Sigmoid colon (tissue), 7 donors: ENCODE measurements at places on chromosomes 7 and 10. TPM values are rescaled to one million over a fixed set of nuclear protein-coding genes. Genes with fewer than 3 reads are reported as not detected.
A peak's percentile ranks its signal among the peaks of the same experiment; 100 is the strongest.

Gene LRRC72
- total RNA-seq: not detected

Gene RBM20
- 6.2 TPM for total RNA-seq

Gene GNAT3
- not detected for total RNA-seq

Gene ATRNL1
- total RNA-seq: 6.0 TPM

DNA sequence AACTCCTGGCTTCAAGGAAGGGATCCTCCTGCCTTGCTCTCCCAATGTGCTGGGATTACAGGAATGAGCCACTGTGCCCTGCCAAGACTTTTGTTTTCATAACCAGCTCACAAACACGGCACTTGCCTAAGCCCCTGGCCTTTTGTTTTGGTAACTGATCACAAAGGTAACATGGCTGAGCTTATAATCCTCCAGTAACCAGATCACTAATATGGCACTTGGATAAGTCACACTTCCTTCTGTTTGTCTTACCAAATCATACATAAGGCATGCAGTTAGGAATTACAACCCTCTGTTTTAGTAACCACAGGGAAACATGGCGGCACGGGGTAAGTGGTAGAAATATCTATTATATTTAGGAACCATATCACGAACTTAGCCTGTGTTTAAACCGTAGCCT is 577.1 kb downstream of the CALN1 start:
- DNase-seq: no peak

Gene HDAC9
- total RNA-seq: 34.6 TPM

Gene TBATA
- not detected for total RNA-seq

DNA sequence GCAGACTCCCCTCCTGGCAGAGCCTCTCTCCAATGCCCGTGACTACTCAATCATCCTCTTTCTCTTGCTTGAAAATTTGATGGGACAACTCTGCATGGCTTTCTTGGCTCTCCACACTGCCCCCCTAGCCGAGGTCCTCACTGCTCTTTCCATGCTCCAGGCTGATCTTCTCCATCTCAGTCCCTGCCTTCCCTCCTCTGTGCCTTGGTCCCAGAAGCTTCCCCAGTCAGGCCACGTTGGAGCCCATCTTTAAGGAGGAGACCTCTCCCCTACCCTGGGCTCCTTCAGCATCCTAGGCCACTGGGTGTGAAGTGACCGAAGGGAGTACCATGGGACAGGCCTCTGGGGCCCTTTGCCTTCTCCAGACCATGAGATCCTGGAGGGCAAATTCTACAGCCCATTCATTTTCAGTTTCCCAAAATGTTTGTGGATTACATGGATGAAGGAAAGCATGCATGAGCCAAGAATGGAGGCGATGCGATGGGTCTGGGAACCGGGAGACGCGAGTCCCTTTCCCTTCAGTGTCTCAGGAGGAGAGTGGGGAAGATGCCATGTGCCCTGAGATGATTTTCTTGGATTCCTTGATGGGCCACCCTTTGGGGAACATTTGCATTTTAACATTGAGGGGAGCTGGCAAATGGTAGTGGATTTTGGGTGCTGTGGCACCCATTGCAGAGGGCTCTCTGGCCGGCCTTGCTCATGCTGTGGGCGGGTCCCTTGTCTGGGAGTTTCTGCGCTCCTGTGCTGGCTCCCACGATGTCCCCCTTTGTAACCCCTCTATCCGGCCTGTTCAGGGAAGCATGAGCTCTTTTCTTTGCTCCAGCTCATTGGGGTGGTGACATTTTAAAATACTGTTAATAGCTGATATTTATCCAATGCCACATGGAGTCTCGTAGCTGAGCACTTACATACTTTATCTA is 376.6 kb downstream of the RPS24 start:
- DNase-seq: peak; percentile 42

GRCh38 chr7:70607759-70608158 is 524.2 kb upstream of the GALNT17 start:
- DNase-seq: no peak

DNA sequence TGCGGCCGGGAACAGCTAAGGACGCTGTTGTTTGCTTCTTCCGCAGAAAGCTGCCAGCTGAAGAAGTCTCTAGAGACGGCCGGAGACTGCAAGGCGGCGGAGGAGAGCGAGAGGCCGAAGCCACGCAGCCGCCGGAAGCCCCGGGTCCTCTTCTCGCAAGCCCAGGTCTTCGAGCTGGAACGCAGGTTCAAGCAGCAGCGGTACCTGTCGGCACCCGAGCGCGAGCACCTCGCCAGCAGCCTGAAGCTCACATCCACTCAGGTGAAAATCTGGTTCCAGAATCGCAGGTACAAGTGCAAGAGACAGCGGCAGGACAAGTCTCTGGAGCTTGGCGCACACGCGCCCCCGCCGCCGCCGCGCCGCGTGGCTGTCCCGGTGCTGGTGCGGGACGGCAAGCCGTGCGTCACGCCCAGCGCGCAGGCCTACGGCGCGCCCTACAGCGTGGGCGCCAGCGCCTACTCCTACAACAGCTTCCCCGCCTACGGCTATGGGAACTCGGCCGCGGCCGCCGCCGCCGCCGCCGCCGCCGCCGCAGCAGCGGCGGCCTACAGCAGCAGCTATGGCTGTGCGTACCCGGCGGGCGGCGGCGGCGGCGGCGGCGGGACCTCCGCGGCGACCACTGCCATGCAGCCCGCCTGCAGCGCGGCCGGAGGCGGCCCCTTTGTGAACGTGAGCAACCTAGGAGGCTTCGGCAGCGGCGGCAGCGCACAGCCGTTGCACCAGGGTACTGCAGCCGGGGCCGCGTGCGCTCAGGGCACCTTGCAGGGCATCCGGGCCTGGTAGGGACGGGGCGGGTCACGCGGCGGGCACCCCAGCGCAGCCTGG is 2.4 kb downstream of the NKX2-3 start:
- DNase-seq: peak; percentile 77

Gene GDI2
- total RNA-seq: 178 TPM

Gene TMEM213
- total RNA-seq: not detected

GRCh38 chr7:32507414-32507813 is 12.1 kb downstream of the AVL9 start:
- no peak for DNase-seq

Gene EPO
- total RNA-seq: not detected

DNA sequence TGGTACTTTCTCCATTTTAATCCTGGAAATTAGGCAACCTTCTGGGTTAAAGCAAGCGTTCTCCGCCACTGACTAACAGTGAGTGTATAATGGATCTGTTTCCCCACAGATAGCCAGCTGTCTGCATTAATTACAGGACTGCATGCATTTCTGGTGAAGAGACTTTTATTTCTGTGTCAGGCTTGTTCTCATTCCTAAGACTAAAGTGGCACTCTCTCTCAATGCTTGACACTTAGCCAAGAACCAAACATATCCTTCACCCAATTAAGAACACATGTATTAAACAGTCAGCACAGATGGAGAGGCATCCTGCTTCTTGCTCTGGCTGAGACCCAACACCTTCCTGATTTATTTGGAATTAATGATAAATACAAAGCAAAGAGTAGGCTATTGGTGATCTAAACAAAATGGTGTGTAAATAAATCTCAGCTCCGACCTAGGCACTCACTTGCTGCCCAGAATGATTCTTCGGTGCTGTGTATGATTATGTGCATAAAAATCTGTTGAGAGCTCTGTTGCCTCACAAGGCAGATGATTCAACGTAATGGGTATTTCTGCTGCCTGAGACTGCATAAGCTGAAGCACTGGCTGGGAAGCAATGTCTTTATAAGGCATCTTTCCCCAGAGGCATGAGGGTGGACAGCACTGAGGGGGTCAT is 16.8 kb downstream of the CALU start:
- DNase-seq: peak; percentile 87

DNA sequence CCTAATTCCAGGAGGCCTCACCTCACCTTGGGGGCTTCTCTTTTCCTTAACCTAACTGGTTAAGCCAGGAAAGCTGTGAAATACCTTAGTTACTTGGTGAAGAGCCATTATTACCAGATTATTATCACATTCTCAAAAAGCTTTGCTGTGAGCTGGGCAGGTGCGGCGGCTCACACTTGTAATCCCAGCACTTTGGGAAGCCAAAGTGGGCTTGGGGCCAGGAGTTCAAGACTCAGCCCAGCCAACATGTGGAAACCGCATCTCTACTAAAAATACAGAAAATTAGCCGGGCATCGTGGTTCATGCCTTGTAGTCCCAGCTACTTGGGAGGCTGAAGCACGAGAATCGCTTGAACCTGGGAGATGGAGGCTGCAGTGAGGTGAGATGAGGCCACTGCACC is 102.4 kb upstream of the KLF6 start:
- peak; percentile 64 for DNase-seq

- peak; percentile 30 for DNase-seq
These were observed 29.4 kb downstream of the GRID1 start for GRCh38 chr10:86337121-86337601.

DNA sequence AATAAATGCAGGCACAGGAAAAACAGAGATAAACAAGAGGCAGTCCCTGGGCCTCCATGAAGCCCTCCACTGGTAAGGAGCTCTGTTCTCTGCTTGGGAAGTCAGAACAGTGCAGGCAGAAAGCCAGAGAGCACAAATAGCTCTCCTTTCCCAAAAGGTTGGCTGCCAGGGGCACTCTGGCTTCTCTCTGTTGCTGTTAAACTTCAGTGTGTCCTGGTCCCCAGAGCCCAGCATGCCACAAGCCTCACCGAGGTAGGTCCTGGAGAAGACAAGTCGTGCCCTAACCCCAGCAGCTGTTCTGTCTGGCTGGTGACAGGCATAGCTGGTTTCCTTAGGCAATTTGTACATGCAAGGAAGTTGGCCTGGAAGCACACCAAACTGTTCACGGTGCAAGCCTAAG is 17.3 kb downstream of the SLC16A12 start:
- DNase-seq: no peak
